ENCODE measurements at places on chromosomes 5 and 9.

DNA sequence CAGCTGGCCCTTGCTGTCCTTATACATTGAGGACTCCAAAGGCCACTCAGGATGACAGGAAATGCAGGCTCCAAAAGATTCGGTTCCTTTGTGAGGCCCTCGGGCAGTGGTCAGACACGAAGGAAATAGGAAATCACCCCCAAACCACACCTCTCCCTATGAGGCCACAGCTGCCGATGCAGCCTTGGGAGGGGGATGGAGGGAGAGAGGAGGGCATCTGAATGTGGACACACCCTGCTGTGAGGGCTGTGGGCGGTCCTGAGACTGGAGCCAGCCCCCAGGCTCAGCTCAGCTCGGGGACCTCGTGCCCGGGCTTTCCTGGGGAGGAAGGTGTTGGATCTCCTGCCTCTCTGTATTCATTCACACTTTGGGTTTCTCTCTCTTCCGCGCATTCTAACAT is 2.7 kb upstream of the CLPTM1L start:
- no peak for DNase-seq

GRCh38 chr5:142078221-142078620 is 30.4 kb upstream of the NDFIP1 start:
- DNase-seq = no peak

GRCh38 chr5:68028131-68028727 is 187.3 kb upstream of the PIK3R1 start:
- DNase-seq = no peak

DNA sequence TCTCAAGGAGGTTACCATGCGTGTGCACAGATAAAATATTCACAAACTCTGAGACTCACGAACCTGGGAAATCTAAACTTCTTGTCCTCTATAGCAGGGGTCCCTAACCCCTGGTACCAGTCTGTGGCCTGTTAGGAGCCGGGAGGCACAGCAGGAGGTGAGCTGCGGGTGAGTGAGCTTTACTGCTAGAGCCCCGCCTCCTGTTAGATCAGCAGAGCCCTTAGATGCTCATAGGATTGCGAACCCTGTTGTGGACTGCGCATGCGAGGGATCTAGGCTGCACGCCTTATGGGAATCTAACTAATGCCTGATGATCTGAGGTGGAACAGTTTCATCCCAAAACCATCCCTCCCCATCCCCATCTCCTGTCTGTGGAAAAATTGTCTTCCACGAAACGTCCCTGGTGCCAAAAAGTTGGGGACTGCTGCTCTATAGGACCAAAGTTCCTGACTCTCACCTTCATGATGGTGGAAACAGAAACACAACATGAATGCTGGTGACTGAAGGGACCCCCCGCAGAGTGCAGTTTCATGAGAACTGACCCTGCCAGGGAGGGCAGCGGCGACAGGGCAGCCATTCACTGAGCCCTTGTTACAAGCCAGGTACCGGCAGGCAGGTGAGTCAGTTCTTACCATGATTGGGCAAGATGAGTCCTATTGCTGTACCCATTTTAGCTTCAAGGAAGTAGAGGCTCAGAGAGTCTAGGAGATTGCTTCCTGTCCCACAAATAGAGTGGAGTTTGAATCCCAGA is 181.9 kb downstream of the RGS3 start:
- no peak for DNase-seq

GRCh38 chr9:114246558-114246957 is 76.3 kb upstream of the ORM1 start:
- no peak for DNase-seq

DNA sequence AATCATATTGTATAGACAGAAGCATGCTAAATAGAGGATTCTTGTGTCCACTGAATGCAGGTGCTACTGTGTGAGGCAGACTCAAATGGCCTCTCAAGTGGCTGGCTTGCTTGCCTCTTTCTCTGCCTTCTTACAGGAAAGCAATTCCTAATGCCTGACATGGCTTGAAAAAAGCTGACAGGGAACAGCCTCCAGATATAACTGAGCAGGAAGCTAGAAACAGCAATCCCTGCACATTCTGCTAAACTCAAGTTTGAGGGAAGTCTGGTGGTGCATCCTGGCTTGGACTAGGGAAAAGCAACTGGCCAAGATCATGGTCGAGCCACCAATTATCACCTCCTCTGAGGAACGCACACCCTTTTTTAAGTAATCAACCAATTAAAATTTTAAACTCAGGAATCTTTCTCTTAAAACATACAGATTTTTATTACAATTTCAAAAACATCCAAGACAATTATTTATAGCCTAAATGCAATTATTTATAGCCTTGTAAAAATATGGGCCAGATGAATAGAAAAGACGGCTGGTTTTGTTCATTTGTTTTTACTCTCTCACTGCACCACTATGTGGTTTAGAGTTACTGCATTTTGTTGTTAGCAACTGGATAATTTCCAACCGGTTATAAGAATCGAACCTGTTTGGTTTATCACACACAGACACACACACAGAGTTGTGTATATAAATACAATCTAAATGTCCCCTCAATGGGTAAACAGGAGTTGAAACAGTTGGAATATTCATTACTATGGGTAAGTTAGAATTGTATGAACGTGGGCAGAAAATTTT is 290.9 kb upstream of the ANKRD55 start:
- no peak for DNase-seq

GRCh38 chr5:150497274-150497988 is 10.5 kb upstream of the NDST1 start:
- DNase-seq = no peak

- DNase-seq = no peak
Observed at GRCh38 chr5:127876384-127876783, 173.2 kb downstream of the CCDC192 start.

- DNase-seq = no peak
Observed at GRCh38 chr9:93280661-93281259, 96.8 kb downstream of the WNK2 start.

DNA sequence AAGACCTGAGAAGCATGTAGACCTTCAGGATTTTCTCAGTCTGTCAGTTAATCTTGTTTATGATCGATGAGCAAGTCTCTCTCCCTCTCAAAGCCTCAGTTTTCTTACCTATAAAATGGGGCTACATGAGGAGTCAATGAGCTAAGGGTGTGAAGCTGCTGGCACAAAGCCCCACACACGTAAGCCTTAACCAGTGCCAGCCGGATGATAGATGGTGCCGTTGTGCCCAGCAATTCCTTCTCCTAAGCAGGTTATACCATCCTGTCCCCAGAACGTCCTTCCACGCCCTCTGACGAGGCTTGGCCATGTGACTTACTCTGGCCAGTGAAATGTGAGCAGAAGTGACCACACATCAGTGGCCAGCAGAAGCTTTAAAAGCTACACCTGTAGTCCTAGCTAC is 179.0 kb downstream of the C9orf50 start:
- DNase-seq = no peak

DNA sequence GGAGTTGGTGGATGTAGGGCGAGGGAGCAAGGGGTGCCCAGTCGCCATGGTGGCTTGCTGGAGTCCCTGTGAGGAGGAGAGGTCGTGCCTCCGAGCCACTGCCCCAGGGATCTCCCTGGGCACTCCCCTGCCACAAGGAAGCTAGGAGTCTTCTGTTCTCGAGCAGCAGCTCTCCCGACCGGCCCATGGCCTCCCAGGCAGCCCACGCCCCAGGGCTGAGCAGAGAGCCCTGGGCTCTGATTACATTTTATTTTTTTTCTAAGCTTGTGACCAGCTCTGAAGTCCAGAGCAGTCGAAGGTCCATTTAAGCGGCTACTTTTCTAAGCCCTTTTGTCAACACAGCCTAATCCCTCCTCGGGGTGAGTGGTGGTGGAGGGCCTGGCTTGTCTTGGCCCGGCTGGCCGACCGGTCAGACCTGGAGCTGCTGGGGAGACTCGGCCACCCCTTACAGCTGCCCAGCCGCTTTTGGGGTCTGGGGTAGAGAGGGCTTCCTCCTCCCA is 2.1 kb downstream of the RXRA start:
- no peak for DNase-seq

DNA sequence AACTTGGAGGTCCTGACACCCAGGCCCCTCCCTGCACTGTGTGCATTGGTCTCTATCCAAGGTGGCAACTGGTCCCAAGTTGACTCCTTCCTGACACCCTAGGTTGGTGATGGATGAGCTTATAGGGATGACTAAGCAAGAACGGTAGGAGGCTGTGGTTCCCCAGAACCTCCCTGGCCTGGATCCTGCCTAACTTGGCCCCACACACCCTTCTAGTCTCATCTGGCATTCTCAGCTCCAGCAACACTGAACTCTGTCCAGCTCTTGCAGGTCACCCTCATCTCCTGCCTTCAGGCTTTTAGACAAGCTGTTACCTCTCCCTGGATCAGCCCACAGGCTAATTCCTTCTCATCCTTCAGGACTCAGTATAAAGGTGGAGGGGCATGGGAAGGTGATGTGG is 16.5 kb downstream of the AQP3 start:
- no peak for DNase-seq

DNA sequence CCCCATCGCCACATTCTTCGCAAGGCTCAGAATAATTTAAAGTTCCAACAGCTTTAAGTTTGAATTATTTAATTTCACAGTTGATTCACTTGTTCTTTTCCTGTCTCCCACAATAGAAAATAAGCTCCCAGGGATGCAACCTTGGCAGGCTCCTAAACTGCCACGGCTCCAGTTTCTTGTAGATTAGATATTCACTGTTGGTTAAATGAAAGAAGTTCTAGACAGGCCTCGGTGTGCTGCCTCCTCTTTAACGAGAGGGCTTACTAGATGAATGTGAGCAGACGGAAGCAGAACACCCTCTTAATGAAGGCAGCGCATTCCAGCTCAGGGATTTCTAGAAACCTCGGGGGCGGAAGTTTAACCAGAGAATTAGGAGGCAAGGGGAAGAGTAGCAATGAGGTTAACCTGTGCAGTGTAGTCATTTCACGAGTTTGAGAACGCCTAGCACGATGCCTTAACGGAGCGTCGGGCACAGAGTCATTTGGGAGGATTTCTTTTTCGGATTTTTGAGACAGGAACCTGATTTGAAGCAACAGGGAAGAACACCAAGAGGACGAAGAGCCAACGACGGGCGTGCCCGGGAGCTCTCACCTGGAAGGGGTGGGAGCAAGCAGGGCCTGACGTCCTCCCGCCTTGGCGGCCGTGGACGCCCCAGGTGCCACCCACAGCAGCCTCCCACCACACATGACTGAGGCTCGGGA is 637 bp upstream of the SMC5 start:
- DNase-seq = peak; percentile 61

DNA sequence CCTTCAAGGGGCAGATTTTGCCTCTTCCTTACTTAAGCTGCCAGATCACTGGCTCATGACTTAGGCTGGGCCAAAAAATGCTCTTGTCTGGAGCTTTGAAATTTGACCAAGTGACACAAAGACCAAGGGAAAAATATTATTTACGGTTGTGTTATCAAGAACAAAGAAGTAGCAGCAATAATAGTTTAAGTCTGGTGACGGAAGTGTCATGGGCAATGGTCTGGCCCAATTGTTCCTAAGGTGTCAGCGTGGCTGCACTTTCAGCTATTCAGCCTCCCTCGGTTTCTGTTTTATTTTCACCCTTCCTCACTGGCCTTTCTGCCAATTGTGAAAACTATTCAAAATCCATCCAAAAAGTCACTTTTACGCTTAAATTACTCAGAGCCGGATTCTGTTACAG is 185.3 kb downstream of the CDH18 start:
- no peak for DNase-seq

GRCh38 chr9:91896097-91896496 is 53.9 kb downstream of the ROR2 start:
- no peak for DNase-seq

DNA sequence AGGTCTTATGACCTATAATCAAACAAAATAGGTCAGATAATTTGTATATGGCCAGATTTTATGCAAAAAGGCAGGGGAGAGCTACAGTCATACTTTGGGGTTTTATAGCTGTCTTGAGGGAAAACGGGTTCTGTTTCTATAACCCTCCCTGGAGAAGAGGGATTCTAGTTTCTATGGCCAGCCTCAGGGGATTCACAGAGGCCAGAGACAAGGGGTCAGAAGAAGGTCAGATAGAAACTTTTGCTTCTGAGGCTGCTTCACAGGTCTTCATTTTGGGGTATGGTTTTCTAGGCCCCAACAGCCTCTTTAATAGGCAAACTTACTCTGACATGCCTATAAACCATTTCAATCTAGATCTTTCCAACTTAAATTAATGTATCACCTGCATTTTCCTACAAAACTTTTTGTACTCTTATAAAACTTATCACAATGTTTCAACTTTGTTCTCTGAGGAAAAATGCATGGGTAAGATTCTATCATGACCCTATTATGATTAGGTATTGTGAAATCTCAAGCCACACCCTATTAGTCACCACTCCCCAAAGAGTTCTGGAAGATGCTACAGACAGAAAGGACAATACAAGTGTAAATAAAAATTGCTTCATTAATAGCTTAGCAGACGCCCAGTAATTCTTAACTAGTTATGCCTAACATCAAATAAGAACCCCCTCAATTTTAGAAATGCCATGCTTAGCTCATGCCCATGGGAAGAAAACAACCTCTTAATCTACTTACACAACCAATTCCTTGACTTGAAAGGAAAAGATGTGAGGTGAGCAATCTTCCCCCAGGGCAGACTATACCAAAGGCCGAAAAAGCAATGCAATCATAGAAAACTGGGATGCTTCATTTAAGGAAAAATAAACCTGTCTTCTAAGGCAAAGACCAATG is 396.6 kb downstream of the TLR4 start:
- DNase-seq = no peak

- DNase-seq = no peak
Observed at GRCh38 chr9:19232823-19233194, 2.3 kb downstream of the DENND4C start.

GRCh38 chr5:150155258-150156026 is at the start of gene PDGFRB:
Gene PDGFRB, minus strand, starts transcription at chr5:150155845. Its CDS starts 18,798 bp downstream, at chr5:150137047.
- peak; percentile 27 for DNase-seq

GRCh38 chr5:111427762-111428161 is 84.6 kb downstream of the STARD4 start:
- no peak for DNase-seq

GRCh38 chr5:25539536-25539935 is 894.8 kb upstream of the CDH10 start:
- DNase-seq = no peak

- no peak for DNase-seq
Observed at GRCh38 chr9:95649801-95650213, 133.0 kb upstream of the PTCH1 start.

GRCh38 chr5:116509483-116510244 is 65.0 kb downstream of the SEMA6A start:
- no peak for DNase-seq

GRCh38 chr5:463952-464351 is 21.0 kb downstream of the EXOC3 start:
- peak; percentile 79 for DNase-seq

- no peak for DNase-seq
Observed at GRCh38 chr5:60207040-60207439, 313.5 kb upstream of the PDE4D start.

GRCh38 chr5:82413302-82414040 is 135.3 kb upstream of the RPS23 start:
- no peak for DNase-seq
